Glutamatergic neuron (in vitro differentiated cells): ENCODE measurements at places on chromosomes 3 and 15.

GRCh38 chr3:171266034-171266739 lies 194.0 kb downstream of the TNIK start:
- no peak for DNase-seq

- DNase-seq, result peak; percentile 77
Observed at GRCh38 chr15:77630956-77631744, 1.6 kb downstream of the LINGO1 start.

DNA sequence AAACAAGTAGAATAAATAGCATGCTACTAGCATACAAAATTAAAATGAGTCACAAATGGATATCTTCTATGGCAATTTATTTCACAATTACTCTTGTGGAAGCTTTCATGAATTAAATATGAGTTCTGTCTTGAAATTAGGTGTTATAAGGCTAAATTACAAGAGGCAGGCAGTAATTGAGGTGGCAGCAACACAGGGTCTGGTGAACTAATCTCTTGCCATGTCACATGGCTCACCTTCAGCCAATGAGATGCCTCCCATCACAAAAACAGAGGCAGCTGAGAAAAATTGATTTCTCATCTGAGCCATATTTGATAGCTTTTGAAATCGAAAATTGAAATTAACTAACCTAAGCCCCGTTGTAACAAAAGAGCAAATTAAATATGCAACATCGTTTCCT lies 268.8 kb downstream of the NR2F2 start:
- no peak for DNase-seq

DNA sequence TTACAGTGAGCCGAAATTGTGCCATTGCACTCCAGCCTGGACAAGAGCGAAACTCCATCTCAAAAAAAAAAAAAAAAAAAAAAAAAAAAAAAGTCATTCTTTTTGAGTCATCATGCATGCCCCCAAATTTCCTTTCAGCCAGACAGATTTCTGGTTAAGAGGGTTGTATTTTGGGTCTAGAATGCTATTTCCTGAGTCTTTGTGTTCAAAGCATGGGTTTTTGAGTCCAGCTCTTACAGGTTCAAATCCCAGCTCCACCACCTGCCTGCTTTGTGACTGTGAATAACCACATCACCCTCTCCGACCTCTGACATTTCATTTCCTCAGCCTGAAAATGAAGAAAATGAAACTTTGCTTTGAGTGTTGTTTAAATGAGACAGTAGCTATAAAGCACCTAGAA lies 9.3 kb upstream of the C15orf61 start:
- DNase-seq, result no peak

DNA sequence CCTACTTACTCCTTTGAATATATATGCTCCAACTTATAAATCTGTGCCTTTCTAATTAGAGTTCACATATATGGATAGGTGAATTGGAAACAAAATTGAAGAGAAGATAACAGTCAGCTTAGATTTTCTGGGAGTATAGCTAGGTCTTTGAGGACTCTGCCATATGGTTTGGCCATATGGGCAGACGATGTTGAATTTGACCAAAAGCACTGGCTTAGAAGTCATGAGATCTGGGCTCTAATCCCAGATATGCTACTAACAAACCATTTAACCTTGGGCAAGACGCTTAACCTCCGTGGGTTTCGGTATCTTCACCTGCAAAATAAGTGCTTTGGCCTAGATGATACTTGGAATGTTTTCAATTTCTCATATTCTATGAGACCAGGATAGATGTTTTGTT lies 154.1 kb downstream of the LSAMP start:
- DNase-seq, result no peak

GRCh38 chr15:78079298-78080087 lies 2.0 kb upstream of the TBC1D2B start:
- DNase-seq, result no peak
